T47D (cell line): ENCODE measurements at places on chromosomes 3 and 15.

- no peak for DNase-seq
Observed at GRCh38 chr3:42728668-42729364, 26.2 kb upstream of the HHATL start.

- DNase-seq, result no peak
Observed at GRCh38 chr15:59244337-59244736, 37.7 kb downstream of the LDHAL6B start.

DNA sequence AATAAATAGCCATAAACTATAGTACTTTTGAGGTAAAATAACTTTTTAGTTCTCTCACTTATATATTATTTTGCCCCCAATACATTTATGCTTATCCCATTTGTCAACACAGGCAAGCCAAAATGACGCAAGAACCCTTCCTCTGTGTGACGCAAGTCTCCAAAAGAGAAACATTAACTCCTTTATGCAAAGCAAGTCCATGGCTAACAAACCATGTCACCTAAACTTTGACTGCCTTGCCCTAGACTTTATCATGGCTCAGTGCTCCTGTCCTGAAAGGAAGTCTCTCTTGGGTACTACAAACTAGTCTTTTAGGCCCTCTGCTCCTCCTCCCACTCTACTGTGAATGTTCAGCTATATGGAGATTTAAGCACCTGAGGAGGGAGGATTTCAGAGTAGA, 230.5 kb downstream of the UNC13C start:
- DNase-seq, result no peak

DNA sequence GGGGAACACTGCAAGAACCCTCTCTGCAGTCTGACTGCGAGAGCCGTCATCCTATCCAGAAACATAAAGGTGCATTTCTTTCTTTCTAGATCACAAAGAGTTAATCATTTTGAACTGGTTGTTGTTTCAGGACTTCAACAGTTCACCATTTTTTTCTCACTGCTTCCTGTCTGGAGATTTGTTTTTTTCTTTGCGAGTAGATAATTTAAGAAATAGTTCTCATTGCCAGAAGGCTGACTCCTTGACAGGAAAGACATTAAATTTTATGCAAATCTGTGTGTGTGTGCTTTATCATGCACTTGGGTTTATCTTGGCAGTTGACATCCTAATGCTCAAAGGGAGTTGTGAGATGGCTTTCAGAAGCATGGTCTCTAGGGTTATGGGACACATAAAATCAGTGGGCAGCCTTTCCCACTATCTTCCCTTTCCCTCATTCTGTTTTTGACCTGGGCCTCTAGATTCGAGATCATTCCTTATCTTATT, 123.5 kb upstream of the TBL1XR1 start:
- DNase-seq, result no peak

DNA sequence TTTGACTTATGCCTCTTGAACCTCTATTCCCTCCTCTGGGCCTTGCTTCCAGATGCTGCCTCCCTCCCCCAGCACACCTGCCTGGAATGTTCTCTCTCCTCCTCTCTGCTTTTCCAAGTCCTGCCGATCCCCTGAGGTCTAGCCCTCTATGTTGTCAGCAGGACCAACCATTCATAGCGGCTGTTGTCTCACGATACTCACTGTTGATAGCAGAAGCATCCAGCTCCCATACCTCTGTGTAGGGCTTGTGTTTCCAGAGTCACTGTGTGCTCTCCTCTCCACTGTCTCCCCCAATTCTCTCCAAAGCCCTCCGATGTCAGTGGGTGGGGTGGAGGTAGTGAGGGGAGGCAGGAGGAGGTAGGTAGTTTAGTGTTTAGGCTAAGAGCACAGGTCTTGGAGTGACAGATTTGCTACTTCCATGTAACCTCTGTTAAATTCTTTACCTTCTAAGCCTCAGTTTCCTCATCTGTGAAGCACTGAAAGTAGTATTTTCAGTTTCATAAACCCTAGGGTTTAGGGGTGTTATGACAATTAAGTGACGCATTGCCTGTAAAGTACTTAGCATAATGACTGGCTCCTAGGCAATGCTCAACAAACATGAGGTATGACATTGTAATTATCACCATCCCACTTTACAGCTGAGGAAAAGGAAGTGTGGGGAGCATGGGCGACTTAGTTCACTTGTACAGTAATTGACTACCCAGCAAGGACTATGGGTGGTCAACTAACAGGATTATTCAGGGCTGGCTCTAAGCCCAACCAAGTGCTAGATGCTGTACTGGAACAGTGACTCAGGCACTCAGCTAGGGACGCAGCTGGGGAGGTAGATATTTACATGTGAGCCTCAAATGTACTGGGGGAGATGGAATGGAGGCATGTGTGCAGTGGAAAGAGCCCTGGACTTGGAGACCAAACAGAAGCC, 122.8 kb downstream of the CACNA1D start:
- DNase-seq, result no peak

- no peak for DNase-seq
Observed at GRCh38 chr3:87354398-87354797, 78.0 kb upstream of the POU1F1 start.

GRCh38 chr3:53195066-53195450, 34.0 kb downstream of the PRKCD start:
- DNase-seq, result no peak

GRCh38 chr15:79970624-79971434, at the start of gene BCL2A1:
Gene BCL2A1, minus strand, starts transcription at chr15:79971196. Its CDS starts 77 bp downstream, at chr15:79971119.
- no peak for DNase-seq

GRCh38 chr3:79881431-79881830, 113.6 kb upstream of the ROBO1 start:
- no peak for DNase-seq

- DNase-seq, result no peak
Observed at GRCh38 chr3:192884777-192885773, 32.6 kb downstream of the MB21D2 start.

- DNase-seq, result no peak
Observed at GRCh38 chr3:191369616-191370010, 39.3 kb upstream of the UTS2B start.

DNA sequence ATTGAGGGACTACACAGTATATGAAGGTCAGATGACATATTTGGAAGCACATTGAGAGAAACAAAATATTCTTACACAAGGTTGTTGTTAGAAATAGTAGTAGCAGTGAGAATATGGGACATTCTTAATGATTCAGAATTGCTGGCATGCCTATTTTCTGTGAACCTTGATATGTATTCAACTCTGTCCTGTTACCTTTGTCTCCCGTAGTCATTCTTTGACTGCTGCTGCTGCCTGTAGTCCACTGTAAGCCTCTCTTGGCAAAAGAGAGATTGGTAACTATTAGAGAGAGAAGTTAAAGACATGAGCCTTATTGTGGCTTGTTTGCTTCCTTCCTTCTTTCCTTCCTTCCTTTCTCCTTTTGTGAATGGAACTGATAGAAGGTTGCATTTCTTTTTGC, 64.5 kb downstream of the TCF12 start:
- no peak for DNase-seq

- no peak for DNase-seq
Observed at GRCh38 chr3:25633919-25634318, 30.8 kb downstream of the TOP2B start.

DNA sequence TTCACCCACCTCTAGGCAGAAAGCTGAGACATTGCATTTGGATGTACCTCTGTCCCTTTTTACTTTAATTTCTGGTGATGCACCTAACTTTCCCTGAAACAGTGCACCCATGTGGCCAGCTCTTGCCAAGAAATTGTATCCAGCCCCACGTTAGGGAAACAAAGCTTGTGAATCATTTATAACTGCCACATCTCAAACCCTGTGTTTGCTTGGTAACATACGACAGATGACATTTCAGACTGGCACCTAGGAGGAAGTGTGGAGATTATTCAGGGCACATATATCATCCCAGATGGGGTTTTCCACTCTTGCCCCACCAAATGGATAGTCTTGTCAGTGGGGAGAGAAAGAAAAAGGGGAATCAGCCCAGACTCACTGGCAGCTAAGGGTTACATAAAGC, 2.1 kb downstream of the CYB561D2 start:
- DNase-seq, result no peak

DNA sequence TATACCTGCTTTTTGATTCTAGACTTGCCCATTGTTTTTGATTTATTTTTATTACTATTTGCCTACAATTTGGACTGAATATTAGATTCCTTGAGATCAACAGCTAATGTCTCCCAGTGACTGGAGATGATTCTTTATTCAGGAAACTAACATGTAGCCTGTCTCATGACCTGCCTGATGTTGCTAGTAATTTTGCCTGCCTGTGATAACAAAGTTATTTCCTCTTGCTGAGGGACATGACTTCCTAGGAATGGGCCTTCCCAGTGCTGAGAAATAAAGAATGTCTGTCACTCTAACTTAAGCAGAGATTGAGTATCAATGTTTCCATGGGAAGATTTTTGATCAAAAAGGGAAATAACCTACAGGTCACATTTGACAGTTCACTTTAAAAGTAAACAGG, 13.4 kb upstream of the NPHP3 start:
- no peak for DNase-seq

DNA sequence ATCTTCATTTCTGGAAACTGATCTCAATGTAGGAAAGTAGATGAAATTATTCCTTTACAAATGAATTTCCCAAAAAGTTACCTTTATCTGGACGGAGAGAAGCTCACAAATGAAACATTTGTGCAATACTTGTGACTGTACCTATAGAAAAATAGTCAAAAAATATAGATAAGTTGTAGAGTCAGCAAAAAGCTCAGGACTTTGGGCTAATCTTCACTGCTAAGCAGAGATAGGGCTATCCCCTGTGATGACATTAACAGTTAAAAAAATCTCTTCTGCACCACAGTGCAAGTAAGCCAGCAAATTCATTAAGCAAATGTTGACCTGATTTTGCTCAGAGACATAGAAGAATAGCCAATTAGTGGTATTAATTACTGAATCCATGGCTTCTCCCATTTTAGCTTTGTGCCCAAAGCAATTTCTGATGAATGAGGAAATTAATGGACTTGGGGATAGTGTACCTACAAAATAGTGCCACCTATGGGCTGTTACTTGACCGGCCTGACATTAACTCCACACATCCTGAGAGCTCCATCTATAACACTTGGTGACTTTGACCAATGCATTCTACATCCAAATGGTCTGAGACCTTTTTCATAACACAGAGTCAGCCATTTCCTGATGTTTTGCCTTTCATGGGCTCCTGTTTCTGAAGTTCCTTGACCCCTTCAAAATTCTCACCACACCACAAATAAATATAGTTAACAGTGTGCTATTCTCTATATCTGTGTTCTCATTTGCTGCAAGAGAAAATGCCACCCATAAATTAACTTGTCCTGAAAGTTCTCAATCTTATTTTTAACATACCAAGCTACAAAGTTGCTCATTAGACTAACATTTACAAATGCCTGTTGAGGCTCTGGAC, 105.0 kb downstream of the SSR3 start:
- DNase-seq, result peak; percentile 71

GRCh38 chr3:69926385-69926784, 73.1 kb upstream of the SAMMSON start:
- no peak for DNase-seq

DNA sequence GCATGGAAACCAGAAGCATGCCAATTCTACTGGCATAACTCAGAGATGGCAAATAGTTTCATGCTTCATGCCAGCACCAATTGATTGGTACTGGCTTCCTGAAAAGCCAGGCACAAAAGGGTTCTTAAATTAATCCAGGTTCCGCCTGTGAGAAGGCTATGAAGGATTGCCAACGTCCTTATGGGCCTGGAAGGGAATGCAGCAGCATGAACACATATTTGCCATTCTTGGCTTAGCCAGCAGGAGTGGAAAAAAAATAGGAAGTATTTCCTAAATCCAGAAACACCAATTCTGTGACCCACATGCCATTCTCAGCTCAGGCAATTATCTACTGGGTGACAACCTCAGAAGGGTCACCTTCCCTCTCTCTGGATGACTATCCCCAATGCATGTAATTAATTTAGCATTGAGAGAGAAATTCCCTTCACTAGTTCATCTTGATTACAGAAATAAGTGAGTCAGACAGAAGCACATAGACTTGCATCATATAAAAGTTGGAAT, 36.0 kb downstream of the ADAMTS9 start:
- DNase-seq, result no peak

DNA sequence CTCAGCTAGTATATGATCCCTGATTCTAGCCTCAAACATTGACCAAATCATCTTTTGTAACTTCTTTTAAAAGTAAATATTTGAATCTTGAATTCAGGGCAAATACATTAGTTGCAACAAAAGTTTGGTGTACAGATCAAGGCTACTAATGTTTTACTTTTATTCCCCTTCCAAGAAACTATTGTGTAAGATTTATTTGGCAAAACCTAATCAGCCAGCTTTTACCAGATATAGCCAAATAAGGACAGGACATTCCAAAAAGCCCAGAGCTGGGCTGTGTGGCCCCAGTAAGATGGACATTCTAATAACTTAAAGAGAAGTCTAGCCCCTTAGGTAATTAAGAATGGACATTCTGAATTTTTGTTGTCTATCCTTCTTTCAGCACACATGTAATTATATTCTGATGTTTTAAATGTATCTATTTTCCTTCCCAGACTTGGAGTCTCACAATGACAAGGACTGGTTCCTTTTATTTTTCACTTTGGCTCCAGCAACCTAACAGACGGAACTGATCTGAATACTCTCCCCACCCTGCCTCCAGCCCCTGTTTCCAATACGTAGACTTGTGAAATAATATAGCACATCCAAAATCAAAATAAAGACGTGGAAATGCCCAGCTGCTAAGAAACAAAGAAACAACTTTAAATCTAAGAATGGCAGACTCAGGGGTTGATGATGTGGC, 48.1 kb downstream of the STARD5 start:
- no peak for DNase-seq

DNA sequence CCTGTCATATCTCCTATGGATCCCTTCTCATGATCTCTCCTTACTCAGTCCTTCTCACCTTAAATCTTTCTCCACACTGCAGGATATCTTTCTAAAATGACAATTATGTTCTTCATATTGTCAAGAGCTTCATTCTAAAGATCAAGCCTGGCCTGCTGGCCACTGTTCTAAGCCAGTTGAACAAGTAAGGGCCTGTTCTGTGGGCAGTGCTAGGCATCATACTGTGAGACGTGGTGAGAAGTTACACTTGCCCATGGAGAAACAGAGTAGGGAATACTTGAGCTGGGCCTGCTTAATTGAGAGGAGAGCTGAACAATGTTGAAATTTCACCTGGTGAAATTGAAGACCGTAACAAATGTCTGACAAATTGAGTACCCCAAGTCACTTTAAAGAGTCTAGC, 184.1 kb upstream of the RASGRP1 start:
- no peak for DNase-seq

DNA sequence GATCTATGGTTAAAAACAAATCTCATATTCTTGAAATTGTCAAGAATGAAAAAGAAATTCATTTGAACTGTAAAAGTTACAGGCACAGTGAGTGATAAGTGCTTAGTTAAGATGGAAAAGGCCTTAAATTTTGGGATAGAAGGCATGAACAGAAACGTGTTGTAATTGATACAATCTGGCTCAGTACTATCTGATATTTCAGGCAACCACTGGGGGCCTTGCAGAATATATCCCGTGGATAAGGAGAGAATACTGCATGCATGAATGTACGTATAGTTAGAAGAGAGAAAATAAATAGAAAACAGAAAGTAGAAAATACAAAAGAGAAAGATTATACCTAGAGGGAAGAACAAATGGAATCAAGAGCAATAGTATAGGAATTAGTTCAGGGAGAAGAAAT, 741.4 kb upstream of the CCDC54 start:
- no peak for DNase-seq

- no peak for DNase-seq
Observed at GRCh38 chr3:23668430-23668904, 137.3 kb upstream of the UBE2E1 start.
